Thoracic aorta endothelial cell (primary cell): ENCODE measurements at places on chromosomes 2 and 18. TPM values are rescaled to one million over a fixed set of nuclear protein-coding genes. Genes with fewer than 3 reads are reported as not detected.

Gene PLB1
- total RNA-seq: 0.50 and 0.53 TPM in 2 replicates

Gene PRKAG3
- not detected in 2 replicates for total RNA-seq

Gene COL6A3
- total RNA-seq: 0.72 and 1.7 TPM in 2 replicates

Gene SERPINB3
- total RNA-seq: not detected in 2 replicates
